NCI-H187 (cell line): ENCODE measurements at places on chromosomes 11 and 22.

DNA sequence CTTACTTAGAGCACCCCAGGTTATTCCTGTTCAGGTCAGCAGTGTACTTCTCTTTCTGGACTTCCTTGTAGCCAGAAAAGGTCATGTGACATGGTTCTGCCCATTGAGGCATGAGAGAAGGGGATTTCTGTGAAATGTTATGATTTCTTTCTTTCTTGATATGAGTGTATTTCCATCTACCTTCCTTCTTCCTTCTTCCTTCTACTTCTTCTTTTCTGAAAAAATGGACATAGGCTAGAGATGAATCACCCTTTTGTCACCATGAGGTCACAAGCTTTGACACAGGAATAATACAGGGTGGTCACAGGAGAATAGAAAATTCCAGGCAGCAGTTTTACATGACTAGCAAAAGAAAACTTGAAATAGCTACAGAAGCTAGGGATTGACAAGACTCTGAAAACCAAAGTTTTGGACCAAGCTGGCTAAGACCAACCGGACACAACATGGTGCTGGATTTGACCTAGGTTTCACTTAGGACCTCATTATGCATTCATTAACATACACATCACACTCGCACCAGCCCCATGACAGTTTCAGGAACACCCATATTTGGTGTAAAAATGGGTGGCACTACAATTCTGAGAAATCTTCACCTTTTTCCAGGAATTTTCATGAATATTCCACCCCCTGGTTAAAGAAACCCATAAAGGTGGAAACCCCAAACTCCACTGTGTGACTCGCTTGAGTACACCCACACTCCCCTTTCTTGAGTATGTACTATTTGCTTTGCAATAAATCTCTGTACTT, 21.2 kb upstream of the MAP6 start:
- DNase-seq, result no peak

DNA sequence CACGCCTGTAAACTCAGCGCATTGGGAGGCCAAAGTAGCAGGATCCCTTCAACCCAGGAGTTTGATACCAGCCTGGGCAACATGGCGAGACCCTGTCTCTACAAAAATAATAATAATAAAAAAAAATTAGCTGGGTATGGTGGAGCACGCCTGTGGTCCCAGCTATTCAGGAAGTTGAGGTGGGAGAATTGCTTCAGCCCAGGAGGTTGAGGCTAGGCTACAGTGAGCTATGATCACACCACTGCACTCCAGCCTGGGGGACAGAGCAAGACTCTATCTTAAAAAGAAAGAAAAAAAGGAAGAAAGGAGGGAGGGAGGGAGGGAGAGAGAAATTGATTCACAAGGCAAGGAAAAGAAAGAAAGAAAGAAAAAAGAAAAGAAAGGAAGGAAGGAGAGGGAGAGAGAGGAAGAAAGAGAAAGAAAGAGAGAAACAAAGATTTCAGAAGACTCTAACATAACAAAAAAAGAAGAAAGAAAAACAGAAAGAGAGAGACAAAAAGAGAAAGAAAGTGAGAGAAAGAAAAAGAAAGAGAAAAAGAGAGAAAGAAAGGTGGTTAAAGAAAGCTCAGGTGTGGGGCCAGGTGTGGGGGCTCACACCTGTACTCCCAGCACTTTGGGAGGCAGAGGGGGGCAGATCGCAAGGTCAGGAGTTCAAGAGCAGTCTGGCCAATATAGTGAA, 37.3 kb upstream of the MYH9 start:
- DNase-seq, result no peak

- DNase-seq, result no peak
Measured at GRCh38 chr11:134069426-134070341, 812 bp downstream of the JAM3 start.

GRCh38 chr11:81857386-81857785, 876.3 kb downstream of the FAM181B start:
- DNase-seq, result no peak

- no peak for DNase-seq
Measured at GRCh38 chr22:50687829-50688228, 15.2 kb downstream of the SHANK3 start.

- DNase-seq, result no peak
Measured at GRCh38 chr11:26063915-26064314, 268.0 kb upstream of the ANO3 start.

DNA sequence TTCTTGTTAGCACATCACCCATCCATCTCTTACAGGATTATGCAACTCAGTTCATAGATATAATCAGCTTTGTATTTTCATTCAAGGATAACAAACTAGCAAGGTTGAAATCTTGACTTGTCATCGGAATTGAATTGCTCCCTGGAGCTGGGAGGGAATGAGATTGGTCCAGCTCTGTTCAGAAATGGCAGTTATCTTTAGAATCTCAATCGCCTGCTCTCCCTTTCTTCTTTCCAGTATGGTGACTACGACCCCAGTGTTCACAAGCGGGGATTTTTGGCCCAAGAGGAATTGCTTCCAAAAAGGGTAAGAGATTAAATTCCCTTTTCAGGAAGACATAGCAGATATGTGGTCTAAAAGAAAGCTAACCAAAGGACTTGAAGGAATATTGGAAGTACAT, 51.0 kb downstream of the NF2 start:
- DNase-seq, result no peak

- no peak for DNase-seq
Measured at GRCh38 chr11:66363805-66364535, 7.6 kb downstream of the SLC29A2 start.

DNA sequence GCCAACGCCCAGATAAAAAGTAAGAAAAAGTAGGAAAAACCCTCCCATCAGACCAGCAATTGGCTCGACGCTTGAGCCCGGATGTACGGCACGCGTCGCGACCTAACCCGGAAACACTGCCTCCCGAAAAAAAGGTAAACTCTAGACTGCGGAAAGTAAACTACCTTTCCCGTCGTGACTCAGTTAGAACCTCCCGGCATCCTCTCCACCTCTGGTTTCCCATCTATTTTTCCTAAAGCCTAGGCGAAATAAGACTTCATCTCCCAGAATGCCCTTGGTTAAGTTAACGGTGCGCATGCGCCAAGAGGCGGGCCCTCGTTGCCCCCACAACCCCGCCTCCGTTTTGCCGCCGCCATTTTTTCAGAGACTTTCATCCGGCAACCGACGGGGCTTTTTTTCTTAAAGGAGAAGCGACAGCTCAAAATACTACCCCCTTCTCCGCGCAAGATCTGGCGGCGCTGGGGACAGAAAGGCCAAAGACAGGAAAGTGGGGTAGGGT, 678 bp upstream of the ZFP91 start:
- DNase-seq, result peak; percentile 91
